ENCODE measurements at places on chromosomes 13 and 19. TPM values are rescaled to one million over a fixed set of nuclear protein-coding genes. Genes with fewer than 3 reads are reported as not detected.

The RAB3A gene
- 2.7 TPM for polyA plus RNA-seq

The ZNF865 gene
- not detected for polyA plus RNA-seq

The GARIN5A gene
- polyA plus RNA-seq, result 4.8 TPM

The CRX gene
- polyA plus RNA-seq, result not detected

The ATP1A3 gene
- polyA plus RNA-seq, result 16.6 TPM

Measured in muscle of arm (tissue), 14 donors.